ENCODE measurements at places on chromosomes 5 and 9.

GRCh38 chr5:5383461-5383860 lies 39.0 kb upstream of the ICE1 start:
- DNase-seq: no peak

DNA sequence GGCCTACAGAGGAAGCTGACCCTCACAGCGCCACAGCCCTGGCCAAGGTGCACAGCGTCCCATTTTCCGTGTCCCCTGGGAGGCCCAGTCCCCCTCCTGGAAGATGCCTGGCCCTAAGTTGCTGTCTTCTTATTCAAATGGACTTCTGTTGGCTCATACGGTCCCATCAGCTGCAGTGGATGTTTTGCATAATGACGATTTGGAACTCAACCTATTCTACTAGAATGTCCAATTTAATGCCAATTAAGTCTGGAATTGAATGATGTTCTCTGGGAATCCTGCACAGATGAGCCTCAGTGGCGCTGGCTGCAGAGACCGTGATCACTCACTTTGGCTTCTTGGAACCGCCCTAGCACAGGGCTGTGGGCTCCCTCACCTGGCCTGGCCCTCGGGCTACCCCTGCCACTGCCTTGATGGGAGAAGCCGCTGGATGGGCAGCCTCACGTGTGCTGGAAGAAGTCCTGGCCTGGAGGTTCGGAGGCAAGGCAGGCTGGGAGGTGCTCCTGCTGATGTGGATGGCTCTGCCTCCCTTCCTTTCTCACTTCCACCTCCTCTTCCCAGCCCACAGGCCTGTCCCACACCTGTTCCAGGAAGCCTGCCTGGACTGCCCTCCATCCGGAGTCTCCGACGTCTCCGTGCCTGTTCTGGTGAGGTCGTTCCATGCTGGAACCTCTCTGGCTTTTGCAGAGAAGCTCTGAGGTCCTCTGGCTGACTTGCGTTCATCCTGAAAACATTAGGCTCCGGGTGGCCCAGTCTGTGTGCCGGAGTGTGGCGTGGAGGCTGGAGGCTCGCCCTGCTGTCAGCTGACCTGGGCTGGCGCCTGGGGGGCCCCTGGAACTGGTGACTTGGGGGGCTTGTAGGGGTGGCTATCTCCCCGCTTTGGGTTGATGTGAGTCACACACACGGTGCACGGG lies 147.1 kb downstream of the RXRA start:
- no peak for DNase-seq

- DNase-seq: no peak
These were observed 112.3 kb downstream of the GCNT1 start for GRCh38 chr9:76571288-76571687.

DNA sequence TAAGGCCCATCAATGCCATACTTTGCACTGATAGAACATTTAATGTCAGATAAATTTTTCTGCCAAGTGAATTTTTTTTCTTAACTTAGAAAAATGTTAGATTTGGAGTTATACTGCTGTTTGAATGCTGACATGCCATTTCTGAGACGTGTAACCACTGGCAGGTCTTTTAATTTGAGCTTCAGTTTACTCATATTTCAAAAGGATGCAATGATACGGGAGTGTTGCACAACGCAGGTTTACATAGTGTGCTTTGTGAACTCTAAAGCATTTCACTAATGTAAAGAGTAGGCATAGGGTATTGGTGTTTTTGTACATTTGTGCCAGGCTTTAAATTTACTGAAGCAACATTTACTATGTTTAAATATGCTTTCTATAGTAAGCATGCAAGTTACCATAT lies 4.2 kb downstream of the ZBTB43 start:
- DNase-seq: no peak

GRCh38 chr9:14365670-14366069 lies 51.7 kb upstream of the NFIB start:
- DNase-seq: no peak

GRCh38 chr9:113720495-113720894 lies 155.6 kb upstream of the ZNF618 start:
- no peak for DNase-seq

DNA sequence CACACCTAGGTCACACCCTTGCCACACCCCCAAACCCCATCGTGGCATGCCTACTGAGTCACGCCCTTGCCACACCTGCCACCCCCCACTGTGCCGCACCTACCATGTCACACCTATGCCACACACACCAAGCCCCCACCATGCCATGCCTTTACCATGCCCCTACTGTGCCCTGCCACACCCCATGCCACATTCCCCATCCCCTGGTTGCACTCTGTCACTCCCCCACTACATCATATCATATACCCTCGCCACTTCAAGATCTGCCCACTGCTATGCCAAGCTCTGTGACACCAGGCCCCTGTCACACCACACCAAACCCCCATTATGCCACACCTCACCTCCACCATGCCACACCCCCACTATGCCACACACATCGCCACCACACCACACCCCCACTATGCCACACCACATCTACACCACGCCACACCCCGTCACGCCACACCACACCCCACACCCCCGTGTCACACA lies 101.2 kb downstream of the OLFM1 start:
- DNase-seq: no peak
